Fibroblast of the aortic adventitia (primary cell): ENCODE measurements at places on chromosomes 1 and 21. TPM values are rescaled to one million over a fixed set of nuclear protein-coding genes. Genes with fewer than 3 reads are reported as not detected.

DNA sequence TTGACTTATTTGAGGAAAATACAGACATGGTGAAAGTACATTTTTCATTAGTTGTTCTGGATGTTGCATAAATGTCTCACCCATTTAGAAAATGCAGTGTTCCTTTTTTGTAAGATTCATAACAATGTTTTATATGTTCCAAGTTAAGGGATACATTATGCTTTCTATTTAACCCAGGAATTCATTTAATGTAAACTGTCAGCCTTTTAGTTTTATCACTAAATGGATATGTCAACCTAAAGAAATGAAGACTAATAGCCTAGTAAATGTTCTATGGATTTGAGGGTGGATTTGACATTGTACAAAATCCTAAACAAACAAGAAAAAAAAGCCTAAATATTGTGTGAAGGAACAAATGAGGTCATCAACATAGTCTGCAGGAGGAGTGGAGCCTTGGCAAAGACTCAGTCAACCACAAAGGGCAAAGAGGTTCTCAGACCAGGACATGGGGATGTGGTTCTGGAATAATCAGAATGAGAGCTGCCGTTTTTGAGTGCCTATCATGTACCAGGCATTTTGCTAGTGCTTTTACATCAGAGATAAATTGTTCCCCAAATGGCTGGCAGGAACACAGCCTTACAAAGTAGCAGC is 8.8 kb upstream of the INSL5 start:
- DNase-seq, result peak; percentile 8

DNA sequence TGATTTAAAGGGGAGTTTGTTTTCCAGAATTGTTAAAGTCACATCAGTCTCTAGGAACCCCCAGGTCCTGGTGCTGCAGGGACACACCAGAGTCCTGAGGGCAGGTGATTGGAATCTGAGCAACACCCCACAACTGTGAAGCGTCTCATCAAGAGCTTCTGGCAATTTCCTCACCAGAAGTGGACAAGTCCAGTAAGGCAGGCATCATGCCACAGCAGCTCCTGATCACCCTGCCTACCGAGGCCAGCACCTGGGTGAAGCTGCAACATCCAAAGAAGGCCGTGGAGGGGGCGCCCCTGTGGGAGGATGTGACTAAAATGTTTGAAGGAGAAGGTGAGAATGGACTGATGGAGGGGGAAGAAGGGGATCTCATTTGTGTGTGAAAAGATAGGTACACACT is 2.1 kb downstream of the ZFP69 start:
- no peak for DNase-seq

GRCh38 chr1:183567584-183567983 is 22.7 kb downstream of the NCF2 start:
- DNase-seq, result peak; percentile 36

TSPEAR gene
- total RNA-seq, result 0.08 TPM in 1 of 2 replicates, not detected in the other

DNA sequence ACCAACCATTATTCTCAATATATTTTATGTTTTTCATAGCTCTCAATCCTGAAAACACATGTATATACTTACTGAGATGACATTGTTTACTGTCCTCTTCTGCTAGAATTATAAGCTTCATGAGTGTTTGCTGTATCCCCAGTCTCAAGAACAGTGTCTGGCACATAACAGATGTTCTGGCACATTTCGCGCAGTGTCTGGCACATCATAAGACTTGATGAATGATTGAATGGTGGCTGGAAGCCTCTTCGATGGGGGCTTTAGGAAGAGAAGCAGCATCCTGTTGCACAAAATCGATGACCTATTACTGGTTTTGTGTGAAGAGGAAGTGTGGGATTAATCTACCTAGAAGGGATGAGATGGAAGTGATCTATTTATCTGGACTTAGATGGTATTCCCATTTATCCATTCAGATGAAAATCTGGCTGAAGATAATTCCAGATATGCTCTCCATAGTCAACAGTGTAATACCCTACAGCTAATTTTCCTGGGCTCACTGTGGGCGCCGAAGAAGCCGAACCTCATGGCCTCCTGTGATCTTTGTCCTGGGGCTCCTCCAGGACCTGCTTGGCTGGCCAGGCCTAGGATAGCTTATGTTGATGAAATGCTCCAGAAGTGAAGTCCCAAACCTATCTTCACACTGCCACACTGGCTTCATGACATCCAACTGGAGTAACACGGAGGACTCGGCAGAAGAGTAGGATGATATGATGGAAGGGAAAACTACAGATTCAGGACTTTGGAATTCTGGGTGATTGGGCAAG is 26.5 kb downstream of the CD34 start:
- DNase-seq, result no peak

DNA sequence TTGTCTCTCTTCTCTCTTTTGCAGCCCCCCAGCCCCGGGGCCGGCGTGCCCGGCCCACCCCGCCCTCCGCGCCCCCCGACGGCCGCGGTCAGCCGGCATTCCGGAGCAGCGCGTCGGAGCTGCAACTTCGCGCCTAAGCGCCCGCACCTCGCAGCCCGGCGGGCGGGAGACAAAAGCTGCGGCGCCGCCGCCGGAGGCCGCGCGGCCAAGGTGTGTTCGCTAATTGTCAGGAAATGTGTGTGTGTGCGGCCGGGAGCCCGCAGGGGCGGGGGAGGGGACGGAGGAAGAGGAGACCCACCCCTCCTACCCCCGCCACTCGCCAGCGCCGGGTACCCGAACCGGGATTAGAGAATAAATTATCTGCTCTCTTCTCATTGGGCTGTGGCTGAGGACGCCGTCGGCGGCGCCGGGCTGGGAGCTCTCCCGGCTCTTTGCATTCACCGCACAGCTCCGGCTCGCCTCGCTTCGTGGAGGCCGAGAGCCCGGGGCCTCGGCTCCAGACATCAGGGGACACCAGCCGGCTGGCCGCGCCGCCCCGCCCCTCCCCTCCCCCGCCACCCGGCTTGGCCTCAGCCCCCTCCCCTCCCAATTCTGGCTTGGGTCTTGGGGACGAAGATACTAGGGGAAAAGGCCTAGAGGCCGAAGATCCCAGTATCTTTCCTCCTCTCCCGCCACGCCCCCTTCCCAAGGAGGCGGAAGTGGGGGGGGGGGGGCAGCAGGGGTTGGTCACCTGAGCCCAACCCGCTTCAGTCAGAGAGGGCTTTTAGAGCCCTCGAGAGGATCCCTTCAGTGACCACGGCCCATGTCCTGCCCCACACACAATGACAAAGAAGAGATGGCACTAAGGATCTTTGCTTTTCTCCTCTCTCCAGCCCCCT is 1.3 kb upstream of the BLACAT1 start:
- DNase-seq, result no peak

GRCh38 chr1:43321331-43321891 is 16.2 kb upstream of the MPL start:
- no peak for DNase-seq

- peak; percentile 69 for DNase-seq
Observed at GRCh38 chr1:147641695-147642592, 28.4 kb downstream of the ACP6 start.

RSPH1 gene
- 0.16 TPM in 1 of 2 replicates, not detected in the other for total RNA-seq

DNA sequence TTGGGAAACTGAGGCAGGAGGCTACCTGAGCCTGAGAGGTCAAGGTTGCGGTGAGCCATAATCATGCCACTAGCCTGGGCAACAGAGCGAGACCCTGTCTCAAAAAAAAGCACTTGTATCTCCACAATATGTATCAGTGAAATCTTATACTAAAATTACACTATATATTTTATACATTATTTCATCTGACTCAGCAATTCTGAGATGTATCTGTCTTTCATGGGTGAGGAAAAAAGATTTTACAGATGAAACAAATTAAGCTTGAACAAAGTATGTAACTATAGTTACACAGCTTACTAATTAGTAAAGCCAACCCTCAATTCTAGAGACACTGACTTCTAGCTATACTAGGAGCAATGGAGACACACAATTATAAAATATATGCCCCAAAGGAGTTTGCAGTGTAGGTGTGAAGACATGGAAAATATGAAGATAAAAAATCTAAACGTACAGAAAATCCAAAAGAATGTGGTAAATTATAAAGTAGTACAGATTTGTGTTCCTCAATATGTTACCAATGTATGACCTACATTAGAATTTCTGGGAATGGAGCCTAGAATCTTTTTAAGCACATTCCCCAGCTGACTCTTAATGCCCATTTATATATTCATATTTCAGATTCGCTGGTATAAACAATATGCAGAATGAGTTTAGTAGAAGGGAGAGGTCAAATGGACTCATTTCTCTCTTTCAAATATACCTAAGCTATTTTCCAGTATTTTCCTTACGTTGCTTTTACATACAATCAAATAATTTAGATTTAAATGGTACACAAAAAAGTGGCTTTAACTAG is 14.6 kb downstream of the GTF2B start:
- DNase-seq, result peak; percentile 31

DENND2C gene
- total RNA-seq, result 4.8 and 5.3 TPM in 2 replicates

- no peak for DNase-seq
Observed at GRCh38 chr1:200380589-200381021, 29.2 kb downstream of the ZNF281 start.

- no peak for DNase-seq
Observed at GRCh38 chr1:27655151-27655937, 16.6 kb downstream of the IFI6 start.

DNA sequence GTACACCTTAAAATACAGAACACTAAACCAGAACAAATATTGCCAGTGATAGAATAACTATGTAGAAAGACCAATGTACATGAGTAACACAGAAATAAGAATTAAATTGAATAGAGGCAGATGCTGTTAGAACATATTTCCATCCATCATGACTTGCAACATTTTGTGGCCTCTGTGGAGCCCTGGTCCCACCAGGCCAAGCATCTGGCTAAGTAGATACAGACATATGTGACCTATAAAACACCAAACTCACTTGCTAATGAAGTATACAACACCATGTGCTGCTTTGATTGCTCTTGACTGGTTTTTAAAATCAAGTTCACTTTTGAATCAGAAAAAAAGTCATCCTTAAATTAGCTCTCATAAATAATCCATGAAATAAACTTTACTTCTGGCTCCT is 20.5 kb downstream of the SLC19A2 start:
- no peak for DNase-seq

GRCh38 chr1:121448851-121449250 is 264.1 kb downstream of the SRGAP2C start:
- no peak for DNase-seq

DNA sequence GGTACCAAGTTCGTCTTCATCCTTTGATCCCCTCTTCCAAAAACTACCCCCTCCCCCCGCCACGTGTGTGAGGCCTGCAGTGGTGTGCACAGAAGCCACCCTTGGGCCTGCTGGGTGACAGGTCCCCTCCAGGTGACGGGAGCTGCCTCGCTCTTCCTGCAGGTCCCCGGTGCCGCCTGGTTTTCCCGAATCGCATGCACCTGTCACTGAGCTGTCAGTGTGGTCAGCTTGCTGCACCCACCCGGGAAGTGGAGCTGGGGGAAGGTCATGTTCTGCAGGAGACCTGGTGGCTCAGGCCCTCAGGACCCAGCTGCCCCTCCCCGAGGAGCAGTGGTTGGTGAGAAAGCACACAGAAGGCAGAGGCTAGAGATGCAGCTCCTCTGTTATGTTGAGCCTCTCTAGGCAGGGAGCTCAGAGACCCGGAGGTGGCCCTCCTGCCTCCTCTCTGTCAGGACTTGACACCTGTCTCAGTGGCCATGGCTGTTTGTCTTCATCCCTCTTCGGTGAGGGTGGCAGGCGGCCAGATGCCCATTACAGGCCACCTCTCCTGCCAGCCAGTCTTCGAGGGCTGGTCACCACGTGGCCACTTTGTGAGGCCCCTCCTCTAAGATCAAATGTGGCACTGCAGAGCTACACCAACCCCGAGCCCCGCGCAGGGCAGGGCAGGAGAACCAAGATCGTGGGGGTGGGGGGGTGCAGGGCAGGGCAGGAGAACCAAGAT is 60.9 kb downstream of the SKI start:
- no peak for DNase-seq
